ENCODE measurements at places on chromosomes 2 and 18. TPM values are rescaled to one million over a fixed set of nuclear protein-coding genes. Genes with fewer than 3 reads are reported as not detected.

Gene PDE1A
- total RNA-seq: 1.7 TPM

Gene ACMSD
- not detected for total RNA-seq

Gene PPP4R1
- 136 TPM for total RNA-seq

Gene ST8SIA3
- total RNA-seq: not detected

Gene VWA3B
- total RNA-seq: not detected

Gene ASXL3
- total RNA-seq: under 0.01 TPM

Gene TMEM17
- 3.0 TPM for total RNA-seq

Gene GKN1
- 0.32 TPM for total RNA-seq

Gene RDH14
- total RNA-seq: 18.7 TPM

DNA sequence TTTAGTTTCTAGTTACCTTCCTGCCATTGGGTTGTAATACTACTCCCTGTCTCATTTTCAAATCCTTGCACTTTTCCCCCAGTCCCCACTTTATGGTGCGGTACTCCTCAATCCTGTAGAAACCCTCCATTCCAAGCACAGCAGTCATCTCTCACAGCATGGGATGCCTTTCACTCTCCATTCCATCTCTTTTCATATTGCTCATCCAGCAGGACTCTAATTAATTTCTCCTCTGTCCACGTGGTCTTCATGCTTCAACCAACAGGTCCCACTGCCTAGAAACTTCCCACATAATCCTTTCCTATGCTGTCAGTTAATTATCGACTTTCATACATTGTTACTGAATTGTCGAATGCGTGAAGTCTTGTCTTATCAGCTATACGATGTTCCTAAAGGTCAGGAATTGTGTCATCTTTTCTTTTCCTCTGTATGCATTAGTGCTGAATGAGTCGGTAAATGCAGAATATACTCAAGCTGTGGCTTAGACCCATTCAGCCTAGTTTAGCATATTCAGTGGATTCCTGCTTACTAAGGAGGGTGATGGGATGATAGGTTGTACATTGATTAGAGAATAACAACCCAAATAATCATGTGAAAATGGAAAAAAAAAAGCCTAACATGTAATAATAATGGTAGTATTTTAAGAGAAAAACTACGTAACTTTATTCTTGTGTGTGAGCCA lies 89.7 kb downstream of the CRIM1 start:
- DNase-seq: no peak

DNA sequence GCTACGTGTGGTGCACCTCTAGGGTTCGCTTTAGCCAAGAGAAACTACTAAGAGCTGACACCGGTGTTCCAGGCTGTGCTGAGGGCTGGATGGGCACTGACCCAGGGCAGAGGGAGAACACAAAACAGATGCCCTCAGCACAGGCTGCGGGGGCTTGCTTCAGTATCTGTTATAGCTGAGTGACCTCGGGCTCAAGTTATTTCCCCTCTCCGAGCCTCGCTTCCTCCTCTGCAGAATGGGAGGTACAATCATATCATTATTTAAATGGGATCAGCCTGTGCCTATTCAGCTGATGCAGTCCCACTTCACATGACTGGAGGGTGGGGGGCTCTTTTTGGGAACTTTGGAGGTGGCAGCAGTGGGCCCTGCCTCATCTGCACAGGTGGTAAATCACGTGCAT lies 156.1 kb upstream of the APCDD1 start:
- no peak for DNase-seq

DNA sequence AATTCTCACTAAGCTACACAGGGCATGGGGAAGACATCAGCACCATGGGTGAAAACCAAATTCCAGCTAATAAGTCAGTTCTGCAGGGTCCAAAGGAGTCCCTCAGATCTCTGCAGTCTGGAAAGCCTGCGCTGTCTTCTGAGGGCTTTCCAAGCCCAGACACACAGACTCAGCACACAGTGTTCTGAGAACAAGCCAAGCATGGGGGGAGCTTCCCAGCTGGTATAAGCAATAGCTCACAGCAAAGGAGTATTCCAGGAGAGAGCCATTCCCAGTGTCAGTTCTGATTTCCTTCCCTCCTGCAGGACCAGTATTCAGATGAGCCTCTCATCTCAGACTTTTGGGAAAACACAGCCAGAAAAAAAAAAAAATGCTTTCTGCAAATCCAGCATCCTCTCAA lies 370.8 kb downstream of the TNS1 start:
- no peak for DNase-seq

- DNase-seq: no peak
These were observed 142.3 kb downstream of the GBX2 start for GRCh38 chr2:236025892-236026291.

DNA sequence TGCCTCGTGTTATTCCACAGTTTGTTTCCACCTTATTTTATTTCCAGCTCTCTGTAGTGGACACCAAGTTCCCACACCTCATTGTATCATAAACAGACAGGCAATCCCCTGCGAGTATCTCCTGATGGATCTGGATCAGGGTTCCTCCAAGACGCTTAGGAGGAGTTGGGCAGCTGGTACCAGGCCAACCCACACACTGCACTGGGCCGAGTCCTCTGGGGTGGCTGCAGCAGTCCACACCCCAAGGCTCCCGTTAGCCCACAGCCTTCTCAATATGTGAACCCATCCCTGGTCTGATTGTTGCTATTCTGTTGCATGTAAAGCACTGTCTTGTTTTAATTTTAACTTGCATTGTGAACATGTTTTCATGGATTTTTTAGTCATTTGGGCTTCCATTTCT lies 178.8 kb upstream of the RAB6C start:
- DNase-seq: no peak

- peak; percentile 95 for DNase-seq
These were observed 150.2 kb upstream of the SPATS2L start for GRCh38 chr2:200156166-200156835.

- DNase-seq: no peak
These were observed 6.8 kb upstream of the KCNS3 start for GRCh38 chr2:17871639-17872038.

- no peak for DNase-seq
These were observed 81.0 kb upstream of the TMEM17 start for GRCh38 chr2:62586981-62587380.

- no peak for DNase-seq
These were observed 62.2 kb downstream of the HAUS1 start for GRCh38 chr18:46166261-46166970.

DNA sequence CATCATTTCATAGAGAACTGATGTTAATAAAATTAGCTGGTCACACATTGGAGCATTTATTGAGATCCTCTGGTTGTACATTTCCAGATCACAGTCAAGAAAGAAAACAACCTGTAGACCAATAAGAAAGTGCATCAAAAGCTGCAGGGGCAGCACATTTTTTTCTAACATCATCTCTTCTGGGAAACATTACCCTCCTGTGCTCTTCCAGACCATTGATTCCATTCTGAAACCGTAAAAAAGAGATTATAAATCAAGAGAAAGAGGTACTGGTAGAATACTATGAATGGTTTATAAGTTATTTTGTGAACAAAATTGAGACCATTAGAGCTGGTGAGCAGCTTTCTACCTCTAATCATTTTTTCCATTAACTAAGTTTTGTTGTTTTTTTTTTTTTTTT lies 1548.2 kb upstream of the CELF4 start:
- no peak for DNase-seq

DNA sequence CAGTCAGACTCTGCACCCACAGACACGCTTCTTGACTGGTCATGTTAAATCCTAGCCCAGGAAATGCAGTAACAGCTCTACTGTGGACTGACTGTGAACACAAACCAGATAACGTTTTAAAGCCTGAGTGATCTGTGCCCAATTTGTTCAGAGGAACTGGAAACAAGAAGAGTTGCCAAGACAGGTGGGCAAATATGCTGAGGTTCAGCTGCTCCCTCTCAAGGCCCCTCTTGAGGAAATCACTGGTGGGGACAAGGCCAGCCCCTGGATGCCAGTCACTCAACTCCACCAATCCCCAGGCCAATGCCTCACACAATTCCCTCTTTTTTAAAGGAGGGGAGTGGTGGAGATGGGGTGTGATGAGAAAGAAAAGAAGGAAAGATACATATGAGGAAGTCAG lies 261.2 kb downstream of the ALK start:
- DNase-seq: no peak

DNA sequence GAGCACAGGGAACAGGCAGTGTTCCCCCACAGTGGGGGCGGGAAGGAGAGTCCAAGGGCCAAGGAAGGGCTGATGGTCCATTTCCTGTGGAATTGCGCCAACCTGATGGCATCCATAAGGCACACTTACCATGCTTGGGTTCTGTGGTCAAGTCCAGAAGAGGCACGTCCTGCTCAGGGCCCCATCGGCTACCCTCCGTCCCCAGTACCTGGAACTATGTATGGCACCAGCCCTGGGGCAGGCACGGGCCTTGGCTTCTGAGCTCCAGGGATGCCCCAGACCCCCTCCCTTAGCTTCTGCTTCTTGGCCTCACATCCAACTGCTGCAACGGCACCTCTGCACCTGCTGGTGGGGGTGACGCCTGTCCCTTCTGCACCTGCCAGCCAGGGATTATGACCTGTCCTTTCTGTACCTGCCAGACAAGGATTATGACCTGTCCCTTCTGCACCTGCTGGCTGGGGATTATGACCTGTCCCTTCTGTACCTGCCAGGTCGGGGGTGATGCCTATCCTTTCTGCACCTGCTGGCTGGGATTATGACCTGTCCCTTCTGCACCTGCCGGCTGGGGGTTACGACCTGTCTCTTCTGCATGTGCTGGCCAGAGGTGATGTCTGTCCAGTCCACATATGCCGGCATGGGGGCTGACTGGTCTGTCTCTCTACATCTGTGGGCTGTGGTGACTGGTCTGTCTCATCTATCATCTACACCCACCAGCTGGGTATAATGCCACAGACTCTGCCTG lies 45.4 kb upstream of the SNTG2 start:
- DNase-seq: no peak

DNA sequence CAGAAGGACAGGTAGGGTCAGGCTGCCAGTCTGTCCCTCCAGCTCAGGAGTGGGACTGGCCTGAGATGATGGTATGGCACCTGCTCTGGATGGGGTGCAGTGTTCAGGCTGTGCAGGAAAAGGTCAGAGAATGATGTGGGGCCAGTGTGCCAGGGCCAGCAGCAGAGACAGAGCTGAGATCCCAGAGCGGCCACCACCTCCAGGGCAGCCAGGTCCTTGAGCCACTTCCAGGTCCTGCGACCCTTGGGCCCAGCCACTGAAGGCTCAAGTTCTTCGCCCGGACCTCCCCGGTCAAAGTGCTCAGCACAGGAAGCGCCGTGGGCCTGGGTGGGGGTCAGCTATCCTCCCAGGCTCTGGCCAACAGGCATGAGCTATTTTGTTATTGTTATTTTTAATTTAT lies 12.1 kb upstream of the ARMC9 start:
- DNase-seq: no peak

DNA sequence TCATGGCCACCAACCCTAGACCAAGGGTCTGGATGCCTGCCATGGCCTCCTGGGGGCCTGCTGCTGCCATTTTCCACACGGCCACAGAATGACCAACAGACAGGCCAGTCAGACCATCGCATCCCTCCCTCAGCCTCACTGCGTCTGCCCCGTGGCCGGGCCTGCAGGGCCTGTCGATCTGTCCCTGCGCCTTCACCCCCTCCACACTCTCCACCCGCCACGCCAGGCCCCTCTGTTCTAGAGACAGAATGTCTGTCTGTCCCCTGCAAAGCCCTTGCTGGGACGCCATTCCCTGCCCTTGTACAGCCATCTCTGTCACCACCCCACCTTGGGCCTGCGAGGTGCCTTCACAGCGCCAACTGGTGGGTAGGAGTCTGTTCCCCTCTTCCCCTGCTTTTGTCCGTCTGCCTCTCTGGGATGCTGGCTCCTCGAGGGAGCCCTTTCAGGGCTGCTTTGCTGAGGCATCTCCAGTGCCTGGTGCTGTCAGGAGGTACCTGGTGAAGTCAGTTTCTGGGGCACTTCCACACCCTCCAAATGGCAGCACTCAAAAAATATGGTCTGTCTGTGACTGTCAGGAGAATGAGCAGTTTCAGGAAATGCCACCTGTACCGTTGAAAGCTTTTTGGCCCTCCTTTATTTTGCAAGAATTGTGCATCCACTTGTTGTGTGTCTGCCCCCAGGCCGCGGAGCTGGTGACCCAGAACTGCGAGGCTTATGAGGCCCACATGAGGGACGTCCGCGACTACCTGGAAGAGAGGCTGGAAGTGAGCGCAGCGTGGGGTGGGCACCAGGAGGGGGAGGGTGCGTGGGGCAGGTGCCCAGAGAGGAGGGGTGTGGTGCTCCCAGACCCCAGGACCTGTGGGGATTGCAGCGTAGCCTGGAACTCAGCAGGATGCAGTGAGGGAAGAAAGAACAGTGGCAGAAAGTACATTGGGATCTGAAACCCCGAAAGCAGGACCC lies 6.7 kb upstream of the ESPNL start:
- DNase-seq: no peak

DNA sequence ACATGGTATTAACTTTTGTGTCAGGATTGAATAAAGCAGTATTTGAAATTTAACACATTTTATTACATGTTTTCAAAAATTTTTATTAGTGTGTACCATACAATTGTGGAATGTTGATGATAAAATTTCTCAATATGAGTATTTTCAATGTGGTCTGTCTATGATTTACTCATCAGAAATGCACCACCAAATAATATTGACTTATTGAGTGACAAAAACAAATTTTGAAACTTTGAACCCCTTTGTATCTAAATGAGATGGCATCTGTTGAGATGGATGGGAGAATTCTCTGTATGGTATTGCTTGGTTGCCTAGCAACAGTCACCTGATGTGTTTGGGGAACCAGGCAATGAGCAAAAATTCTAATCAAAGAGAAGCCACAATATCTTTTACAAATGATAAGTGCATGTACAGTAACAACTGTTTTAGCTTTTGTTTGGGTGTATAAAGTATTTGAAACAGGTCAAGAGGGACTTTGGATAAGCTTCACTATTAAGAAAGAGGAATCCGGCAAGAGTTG lies 400.1 kb downstream of the CCDC85A start:
- DNase-seq: no peak

GRCh38 chr2:72389447-72389846 lies 241.8 kb upstream of the CYP26B1 start:
- DNase-seq: no peak

DNA sequence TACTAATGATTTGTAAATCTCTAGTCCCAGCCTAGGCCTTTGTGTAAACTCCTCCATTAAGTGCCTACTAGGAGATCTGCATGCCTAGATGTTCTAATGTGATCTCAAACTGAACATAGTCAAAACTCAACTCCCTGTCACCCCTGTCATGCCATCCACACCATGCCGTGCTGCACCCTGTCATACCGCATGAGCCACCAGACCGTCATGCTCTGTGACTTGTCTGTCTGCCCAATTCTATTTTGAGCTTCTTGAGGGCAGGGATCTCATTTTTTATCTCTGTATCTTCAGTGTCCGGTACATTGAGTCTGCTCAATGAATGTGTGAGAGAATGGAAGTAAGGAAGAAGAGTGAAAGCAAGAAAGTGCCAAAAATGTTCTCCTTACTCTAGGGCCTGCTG lies 35.5 kb downstream of the GREB1L start:
- no peak for DNase-seq

DNA sequence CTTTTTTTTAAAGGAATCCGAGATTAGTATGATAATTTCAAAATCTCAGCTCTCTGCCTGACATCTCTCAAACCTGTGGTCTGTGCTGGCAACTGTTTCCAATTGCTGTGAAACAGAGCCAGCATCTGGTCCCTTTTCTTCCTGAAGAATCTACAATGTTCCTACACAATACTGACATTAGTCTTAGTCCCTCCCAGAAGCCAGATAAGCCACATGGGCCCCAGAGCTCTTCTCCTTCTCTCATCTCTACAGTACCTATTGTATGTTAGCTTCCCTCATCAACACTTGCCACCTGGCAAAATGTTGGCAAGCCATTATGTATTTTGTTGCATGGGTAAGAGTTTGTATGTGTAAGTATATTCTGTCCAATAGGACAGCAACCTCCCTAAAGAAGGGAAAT lies 62.9 kb upstream of the CDKL4 start:
- DNase-seq: no peak

- no peak for DNase-seq
These were observed 63.9 kb upstream of the TTC39C start for GRCh38 chr18:23950644-23951043.

GRCh38 chr2:8028436-8028835 lies 653.4 kb upstream of the ID2 start:
- DNase-seq: no peak
